ENCODE measurements at places on chromosomes 6 and 20.
A peak's percentile ranks its signal among the peaks of the same experiment; 100 is the strongest.

GRCh38 chr20:8504030-8504429 lies 372.0 kb downstream of the PLCB1 start:
- DNase-seq, result no peak

DNA sequence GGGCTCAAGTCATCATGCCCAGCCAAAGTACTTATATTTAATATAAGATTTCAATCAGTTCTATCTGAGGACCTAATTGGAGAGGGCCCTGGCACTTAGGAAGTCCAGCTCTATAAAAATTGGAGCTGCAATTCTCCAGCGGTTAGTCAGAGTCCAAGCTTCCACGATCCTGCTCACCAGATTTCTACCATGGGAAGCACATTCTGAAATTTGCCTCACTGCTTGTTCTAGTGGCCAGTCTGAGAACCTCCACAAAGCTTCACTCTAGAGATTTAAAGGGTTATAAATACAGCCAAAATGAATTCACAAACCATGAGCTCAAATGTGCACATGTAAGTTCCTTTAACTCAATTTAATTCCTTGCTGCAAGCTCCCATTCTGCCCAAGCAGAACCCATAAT lies 33.5 kb downstream of the PNLDC1 start:
- DNase-seq, result no peak

DNA sequence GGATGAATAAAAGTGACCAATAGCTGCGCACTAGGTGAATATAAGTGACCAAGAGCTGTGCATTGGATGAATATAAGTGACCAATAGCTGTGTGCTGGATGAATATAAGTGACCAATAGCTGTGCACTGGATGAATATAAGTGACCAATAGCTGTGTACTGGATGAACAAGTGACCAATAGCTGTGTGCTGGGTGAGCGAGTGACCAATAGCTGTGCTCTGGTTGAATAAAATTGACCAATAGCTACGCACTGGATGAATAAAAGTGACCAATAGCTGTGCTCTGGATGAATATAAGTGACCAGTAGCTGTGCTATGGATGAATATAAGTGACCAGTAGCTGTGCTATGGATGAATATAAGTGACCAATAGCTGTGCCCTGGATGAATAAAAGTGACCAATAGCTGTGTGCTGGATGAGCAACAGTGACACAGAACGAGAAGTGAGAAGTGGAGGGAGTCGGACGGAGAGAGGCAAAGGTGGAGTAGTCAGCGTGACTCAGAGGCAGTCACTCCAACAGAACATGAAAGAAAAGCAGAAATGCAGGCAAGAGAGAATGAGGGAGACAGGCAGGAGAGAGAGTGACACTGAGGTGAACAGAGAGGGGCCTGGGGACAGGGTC lies 38.5 kb downstream of the RBM38 start:
- peak; percentile 88 for DNase-seq

DNA sequence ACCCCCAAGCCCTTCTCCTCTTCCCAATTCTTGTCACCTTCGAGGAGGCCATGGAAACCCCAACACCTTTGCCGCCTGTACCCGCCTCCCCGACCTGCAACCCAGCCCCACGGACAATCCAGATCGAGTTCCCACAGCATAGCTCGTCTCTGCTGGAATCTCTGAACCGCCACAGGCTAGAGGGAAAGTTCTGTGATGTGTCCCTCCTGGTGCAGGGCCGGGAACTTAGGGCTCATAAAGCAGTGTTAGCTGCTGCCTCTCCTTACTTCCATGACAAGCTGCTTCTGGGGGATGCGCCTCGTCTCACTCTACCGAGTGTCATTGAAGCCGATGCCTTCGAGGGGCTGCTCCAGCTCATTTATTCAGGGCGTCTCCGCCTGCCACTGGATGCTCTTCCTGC lies 675 bp downstream of the ZBTB9 start:
- DNase-seq, result no peak

GRCh38 chr6:7050872-7051779 lies 56.6 kb upstream of the RREB1 start:
- DNase-seq, result peak; percentile 93

DNA sequence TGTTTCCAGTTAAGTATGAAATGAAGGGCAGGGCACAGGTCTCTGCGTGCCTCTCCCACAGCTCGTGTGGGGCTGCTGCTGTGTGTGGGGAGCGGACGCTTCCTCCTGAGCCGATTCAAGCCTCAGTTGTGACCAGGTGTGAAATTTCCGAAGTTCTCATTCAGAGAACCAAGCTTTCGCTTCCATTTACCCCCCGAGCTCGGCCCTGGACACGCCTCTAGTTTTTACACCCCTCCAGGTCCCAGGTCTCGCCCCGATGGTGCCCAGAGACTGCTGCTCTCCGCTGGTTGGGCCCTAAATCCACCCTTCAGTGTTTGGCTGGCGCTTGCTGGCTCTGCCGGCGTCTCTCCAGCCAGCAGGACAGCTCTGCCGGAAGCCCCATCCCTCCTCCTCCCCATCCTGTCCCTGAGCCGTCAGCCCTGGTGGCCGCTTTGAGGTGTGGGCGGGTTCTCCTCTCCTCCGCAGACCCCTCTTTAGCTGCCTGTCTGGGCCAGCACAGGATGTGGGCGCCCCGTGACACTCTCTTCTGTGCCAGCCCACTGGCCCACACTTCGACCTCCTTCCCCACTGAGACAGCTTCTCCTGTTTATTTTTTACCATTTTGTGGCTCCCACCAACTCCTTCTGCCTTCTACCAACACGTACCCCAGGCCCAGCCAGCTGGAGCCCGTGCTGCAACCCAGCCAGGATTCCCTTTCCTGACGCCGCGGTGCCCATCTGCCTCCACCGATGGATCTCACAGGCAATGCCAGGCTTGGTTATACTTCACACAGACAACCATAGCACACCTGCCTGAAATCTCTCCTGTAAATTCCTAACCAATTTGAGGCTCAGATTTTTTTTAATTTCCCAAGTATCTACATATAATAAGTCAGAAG lies 142.8 kb downstream of the DLL1 start:
- peak; percentile 88 for DNase-seq

DNA sequence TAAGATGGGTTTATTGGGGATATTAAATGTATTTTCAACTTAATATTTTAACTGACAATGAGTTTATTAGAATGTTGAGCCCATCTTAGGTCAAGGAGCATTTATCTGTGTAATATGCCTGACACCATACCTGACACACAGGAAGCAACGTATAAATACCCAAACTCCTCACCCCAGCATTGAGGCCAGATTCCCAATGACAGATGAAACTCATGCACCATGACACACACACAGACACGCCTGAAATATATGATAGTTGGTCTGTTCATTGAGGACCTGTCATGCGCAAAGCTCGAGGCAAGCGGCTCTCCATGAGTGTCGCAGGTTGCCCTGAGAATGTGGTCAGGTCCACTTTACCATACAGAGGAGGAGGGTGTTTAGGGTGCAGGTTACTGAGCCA lies 64.1 kb downstream of the GFOD1 start:
- DNase-seq, result no peak

DNA sequence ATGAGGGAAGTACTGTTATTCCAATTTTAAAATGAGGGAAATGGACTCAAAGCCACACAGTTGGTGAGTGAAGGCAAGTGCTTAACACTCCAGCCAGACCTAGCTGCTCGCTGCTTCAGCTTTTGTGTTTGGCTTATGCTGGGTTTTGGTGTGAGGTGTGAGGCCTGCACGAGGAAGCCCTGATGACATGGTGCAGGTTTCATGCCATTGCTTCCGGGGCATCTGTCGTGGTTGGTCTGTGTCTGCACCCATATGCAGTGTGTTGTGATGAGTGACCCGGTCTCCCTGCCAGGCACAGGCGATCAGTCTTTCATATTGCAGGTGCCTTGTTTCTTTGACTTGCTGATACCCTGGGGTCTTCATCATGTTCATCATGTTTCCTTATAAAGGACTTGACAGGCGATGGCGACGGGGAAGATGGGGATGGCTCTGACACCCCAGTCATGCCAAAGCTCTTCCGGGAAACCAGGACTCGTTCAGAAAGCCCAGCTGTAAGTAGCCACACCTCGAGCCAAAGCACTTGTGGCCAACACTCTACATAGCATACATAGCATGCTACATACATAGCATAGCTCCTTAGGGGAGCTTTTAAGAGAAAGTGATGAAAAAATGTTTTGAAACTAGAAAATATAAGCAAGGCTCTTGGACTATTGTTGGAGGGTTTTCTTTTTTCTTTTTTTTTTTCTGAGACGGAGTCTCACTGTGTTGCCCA lies 22.3 kb downstream of the DNMT3B start:
- DNase-seq, result no peak

DNA sequence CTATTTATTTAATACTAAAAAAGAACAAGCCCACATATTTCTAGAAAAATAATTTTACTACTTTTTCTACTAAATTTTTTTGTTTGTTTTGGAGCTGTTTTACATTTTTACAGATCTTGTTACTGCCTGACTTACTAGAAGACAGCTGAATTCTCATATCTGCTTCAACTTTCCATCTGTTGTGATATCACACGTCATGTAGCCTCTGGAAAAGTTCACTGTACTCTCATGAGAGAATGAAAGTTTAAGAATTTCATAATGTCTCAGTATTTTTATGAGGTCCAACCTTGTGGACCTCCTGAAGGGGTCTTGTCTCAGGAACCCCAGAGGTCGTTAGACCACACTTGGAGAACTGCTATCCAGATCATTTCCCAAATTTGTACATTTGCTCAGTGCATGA lies 81.7 kb upstream of the MTHFD1L start:
- DNase-seq, result no peak

Data from NB4 (cell line).